Activated CD8-positive, alpha-beta memory T cell treated with anti-CD3 and anti-CD28 coated beads, Interleukin-2, amount 10 ng/mL, durations not matched to agents 7 days and 5 days (primary cell): ENCODE measurements at places on chromosomes 7 and 10.

DNA sequence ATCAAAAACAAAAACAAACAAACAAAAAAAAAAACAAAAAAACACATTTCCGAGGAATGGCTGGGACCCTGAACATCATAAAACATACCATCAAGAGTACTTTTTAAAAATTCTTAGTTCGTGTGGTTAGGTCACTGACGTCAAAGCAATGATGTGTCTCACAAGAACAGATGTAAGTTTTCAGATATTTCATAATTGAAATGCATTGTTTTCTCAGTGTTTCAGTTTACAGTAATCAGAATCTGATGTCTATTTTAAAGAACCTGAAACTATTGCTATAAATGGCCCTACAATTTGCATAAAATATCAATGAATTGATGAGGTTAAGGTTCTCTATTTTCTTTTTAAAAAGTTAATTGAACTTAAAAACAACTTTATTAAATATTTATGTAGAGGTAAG is 103.7 kb upstream of the HGF start:
- H3K27me3 ChIP-seq, result no peaks in the 10 kb centered on the region
- no peaks in the 10 kb centered on the region for H3K36me3 ChIP-seq
- H3K4me3 ChIP-seq, result no peak overlapping the region
- no peaks in the 10 kb centered on the region for H3K4me1 ChIP-seq
- no peak for DNase-seq
- H3K27ac ChIP-seq, result no peak overlapping the region

- H3K36me3 ChIP-seq, result no peaks in the 10 kb centered on the region
- DNase-seq, result no peak
- peaks cover 4% of the 10 kb centered on the region for H3K4me1 ChIP-seq
- no peak overlapping the region for H3K27ac ChIP-seq
- H3K27me3 ChIP-seq, result peaks cover 34% of the 10 kb centered on the region
Measured at GRCh38 chr10:132898391-132899053, 43.8 kb downstream of the CFAP46 start.

DNA sequence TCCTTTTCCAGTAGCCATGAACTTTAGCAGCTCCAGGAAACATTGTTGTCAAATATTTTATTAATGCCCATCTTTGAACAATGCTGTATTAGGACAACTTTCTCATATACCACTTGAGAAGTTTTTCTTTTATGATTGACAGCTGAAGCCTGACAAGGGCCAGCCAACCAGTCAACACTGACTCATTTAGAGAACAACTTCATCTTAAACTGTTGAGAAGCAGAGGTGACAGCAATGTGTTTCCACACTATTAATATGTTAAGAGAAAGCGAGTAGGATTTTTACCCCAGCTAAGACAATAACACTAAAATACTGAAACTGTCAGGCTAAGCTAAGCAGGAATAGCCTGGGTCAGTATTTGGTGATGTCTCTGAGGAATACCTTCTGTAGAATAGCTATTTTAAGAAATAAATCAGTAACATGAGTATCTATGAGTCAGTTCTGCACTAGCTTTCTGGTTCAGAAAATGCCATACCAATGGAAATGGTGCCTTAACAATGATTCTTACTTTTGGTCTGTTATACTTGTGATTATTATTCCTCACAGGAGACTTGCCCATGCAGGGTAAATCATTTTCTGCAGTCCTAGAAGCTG is 168.8 kb upstream of the POT1 start:
- H3K4me3 ChIP-seq, result no peak overlapping the region
- no peaks in the 10 kb centered on the region for H3K36me3 ChIP-seq
- no peak for DNase-seq
- no peaks in the 10 kb centered on the region for H3K27me3 ChIP-seq
- no peak overlapping the region for H3K27ac ChIP-seq

GRCh38 chr10:26739071-26739631 is 41.6 kb downstream of the PDSS1 start:
- DNase-seq, result peak; percentile 60
- H3K4me3 ChIP-seq, result peak overlapping the region; percentile 19
- peaks cover 80% of the 10 kb centered on the region for H3K36me3 ChIP-seq
- H3K4me1 ChIP-seq, result peaks cover 81% of the 10 kb centered on the region
- H3K27ac ChIP-seq, result peak overlapping the region; percentile 94

DNA sequence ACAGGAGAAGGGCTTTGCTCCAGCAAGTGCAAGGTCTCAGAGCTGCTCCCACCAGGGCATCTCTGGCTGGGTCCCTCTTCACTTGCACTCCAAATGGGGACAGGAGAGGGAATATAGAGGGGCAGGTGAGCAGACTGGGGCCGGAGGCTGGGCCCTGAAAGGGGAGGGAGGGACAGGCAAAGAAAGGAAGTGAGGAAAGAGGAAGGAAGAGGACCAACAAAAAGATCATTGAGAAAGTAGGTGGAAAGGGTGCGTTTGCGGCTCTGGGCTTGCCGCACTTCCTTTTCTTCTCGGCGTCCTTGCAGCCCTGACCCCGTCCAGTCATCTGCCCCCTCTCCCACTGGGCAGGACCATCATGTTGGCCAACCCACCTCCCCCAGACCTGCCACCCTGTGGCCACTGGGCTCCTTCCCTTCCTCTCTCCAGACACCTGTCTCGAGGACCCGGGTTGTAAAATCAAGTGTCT is 14.0 kb downstream of the ITPRIP start:
- H3K36me3 ChIP-seq, result peaks cover 7% of the 10 kb centered on the region
- no peak for DNase-seq
- H3K27ac ChIP-seq, result peak overlapping the region; percentile 84

DNA sequence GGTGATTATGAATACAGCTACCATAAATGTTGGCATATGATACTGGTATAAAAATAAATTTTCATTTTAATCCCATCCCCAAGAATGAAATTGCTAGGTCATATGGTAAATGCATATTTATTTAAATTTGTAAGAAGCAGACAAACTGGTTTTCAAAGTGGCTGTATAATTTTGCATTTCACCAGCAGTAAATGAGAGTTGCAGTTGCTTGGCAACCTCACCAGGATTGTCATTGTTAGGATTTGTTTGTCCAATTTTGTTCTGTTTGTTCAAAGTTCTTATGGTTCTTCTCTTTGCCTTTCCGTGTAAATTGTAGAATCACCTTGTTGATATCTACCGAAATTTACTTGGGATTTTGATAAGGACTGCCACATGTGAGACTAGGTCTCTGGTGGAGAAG is 237.4 kb downstream of the OTUD1 start:
- H3K27me3 ChIP-seq, result no peaks in the 10 kb centered on the region
- no peak overlapping the region for H3K27ac ChIP-seq
- no peaks in the 10 kb centered on the region for H3K36me3 ChIP-seq
- DNase-seq, result no peak
- H3K4me1 ChIP-seq, result no peaks in the 10 kb centered on the region
- H3K4me3 ChIP-seq, result no peak overlapping the region

GRCh38 chr7:27767374-27767773 is 27.4 kb downstream of the TAX1BP1 start:
- H3K4me3 ChIP-seq, result no peak overlapping the region
- peaks cover 30% of the 10 kb centered on the region for H3K36me3 ChIP-seq
- H3K4me1 ChIP-seq, result no peaks in the 10 kb centered on the region
- no peak for DNase-seq

- H3K4me3 ChIP-seq, result no peak overlapping the region
- no peaks in the 10 kb centered on the region for H3K4me1 ChIP-seq
- no peak overlapping the region for H3K27ac ChIP-seq
Measured at GRCh38 chr10:125005312-125006187, 63.6 kb downstream of the ZRANB1 start.

DNA sequence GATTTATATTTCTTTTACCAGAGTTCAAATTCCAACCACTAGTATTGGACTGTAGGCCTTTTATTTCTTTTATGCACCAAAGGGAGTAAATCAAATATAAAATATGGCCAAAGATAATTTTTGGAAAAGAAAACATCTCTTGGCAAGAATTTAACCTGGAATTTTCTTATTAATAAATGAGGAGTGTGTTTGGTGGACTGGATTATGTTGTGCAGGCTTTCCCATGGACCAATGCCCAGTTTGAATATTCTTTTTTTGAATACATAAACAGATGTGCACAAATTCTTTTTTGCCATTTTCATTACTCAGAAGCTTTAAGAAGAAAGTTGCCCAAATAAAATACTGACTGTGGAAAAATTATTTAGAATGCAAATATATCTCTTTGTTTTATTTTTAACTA is 22.1 kb upstream of the PRKG1 start:
- H3K4me1 ChIP-seq, result no peaks in the 10 kb centered on the region
- DNase-seq, result no peak
- no peak overlapping the region for H3K27ac ChIP-seq
- no peaks in the 10 kb centered on the region for H3K36me3 ChIP-seq
- peaks cover 2% of the 10 kb centered on the region for H3K27me3 ChIP-seq

DNA sequence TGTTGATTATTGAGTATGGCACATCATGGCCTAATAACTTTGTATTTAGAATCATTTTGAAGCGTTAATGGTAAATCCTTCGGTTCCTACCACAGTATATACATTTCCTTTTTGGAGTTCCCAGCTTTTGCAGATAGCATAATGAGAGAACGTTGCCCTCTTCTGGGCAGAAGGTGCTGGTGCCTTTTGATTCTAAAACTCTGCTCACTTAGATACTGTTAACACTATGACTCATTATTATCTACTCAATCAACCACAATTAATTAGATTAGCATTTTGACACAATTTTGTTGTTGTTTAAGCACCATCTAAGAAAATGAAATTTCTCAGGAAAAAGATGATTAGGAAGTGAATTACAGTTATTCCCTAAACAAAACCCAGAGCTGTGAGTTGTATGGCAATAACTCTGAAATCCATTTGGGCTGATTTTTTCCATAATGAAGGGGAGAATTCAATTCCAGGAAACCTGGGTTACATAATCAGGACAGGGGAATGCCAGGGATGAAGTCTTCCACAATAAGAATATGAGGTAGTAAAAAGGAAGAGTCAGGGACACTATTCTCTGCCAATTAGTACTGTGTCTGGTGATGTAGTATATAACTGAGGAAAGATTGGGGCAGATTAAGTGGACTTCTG is 11.5 kb upstream of the DLD start:
- peak; percentile 55 for DNase-seq
- H3K4me3 ChIP-seq, result no peak overlapping the region
- H3K4me1 ChIP-seq, result peaks cover 22% of the 10 kb centered on the region
- H3K27ac ChIP-seq, result no peak overlapping the region
- H3K27me3 ChIP-seq, result peaks cover 6% of the 10 kb centered on the region

GRCh38 chr7:94781236-94781635 is 125.3 kb upstream of the SGCE start:
- no peak for DNase-seq
- no peak overlapping the region for H3K4me3 ChIP-seq
- no peaks in the 10 kb centered on the region for H3K36me3 ChIP-seq
- no peak overlapping the region for H3K27ac ChIP-seq

DNA sequence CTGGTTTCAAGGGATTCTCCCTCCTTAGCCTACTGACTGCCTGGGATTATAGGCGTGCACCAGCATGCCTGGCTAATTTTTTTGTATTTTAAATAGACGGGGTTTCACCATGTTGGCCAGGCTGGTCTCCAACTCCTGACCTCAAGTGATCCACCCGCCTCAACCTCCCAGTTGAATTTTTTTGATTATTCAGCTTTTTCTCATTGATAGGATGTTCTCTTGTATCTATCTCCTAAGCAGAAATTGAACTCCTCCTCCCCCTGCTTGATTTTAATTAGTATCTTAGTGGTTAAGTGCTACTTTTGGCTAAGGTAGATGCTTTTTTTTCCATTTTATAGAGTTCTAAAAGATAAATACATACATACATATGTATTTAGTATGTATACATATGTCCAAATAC is 101.0 kb downstream of the ZNF277 start:
- no peak for DNase-seq
- H3K36me3 ChIP-seq, result peaks cover 25% of the 10 kb centered on the region
- H3K27me3 ChIP-seq, result no peaks in the 10 kb centered on the region
- no peak overlapping the region for H3K4me3 ChIP-seq
- H3K4me1 ChIP-seq, result peaks cover 3% of the 10 kb centered on the region

GRCh38 chr7:2093843-2094220 is 138.9 kb downstream of the MAD1L1 start:
- DNase-seq, result no peak
- H3K27me3 ChIP-seq, result no peaks in the 10 kb centered on the region
- H3K4me3 ChIP-seq, result no peak overlapping the region

GRCh38 chr10:99676895-99677294 is 17.6 kb downstream of the ENTPD7 start:
- H3K4me3 ChIP-seq, result no peak overlapping the region
- H3K4me1 ChIP-seq, result peaks cover 17% of the 10 kb centered on the region
- H3K36me3 ChIP-seq, result peaks cover 5% of the 10 kb centered on the region
- no peak overlapping the region for H3K27ac ChIP-seq
- DNase-seq, result no peak

- H3K36me3 ChIP-seq, result no peaks in the 10 kb centered on the region
- no peaks in the 10 kb centered on the region for H3K27me3 ChIP-seq
- H3K27ac ChIP-seq, result no peak overlapping the region
- no peak for DNase-seq
Measured at GRCh38 chr10:53123311-53123710, 350.7 kb upstream of the MBL2 start.

GRCh38 chr7:4167385-4167910 is 514.6 kb upstream of the FOXK1 start:
- no peak for DNase-seq
- H3K36me3 ChIP-seq, result no peaks in the 10 kb centered on the region
- H3K4me3 ChIP-seq, result no peak overlapping the region
- no peaks in the 10 kb centered on the region for H3K4me1 ChIP-seq
- H3K27me3 ChIP-seq, result no peaks in the 10 kb centered on the region

DNA sequence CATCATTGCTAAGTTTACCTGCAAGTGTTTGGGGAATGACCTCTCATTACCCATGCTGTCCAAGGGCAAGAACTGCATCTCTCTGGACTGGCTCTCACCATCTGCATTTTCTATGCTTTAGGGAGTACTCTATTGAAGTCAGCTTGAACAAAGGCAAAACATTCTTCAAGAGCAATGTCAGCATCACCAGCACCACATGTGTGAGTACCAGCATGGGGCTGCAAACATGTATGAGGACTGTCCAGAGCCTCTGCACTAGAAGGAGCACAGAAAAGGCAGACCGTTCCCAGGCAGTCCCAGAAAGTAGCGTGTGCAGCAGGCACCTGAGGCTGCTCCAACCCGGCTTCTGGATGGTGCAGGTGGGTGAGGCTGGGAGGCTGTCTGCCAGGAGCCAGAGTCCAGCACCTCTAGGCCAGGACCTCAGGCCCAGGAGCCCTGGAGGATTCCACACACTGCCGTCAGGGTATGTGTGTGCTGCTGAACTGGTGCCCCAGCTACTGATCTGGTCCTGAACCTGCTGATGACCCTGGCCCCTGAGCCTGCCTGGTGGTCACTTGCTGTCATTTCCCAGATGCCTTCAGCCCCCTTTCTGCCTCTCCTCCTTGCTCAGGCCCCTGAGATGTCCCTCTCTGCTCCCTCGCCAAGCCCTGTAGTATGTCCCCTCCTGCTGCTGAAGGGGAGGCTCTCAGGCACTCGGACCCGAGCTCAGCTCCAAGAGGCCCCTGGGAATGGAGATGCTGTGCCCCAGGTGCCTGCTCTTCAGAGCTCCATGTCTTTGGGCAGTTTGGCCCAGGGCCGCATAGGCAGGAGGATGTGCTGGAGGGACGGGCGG is 20.7 kb downstream of the ANTXRL start:
- no peak overlapping the region for H3K4me3 ChIP-seq
- H3K27ac ChIP-seq, result no peak overlapping the region
- DNase-seq, result no peak
- H3K27me3 ChIP-seq, result no peaks in the 10 kb centered on the region

GRCh38 chr7:77202481-77202976 is 2.9 kb upstream of the FGL2 start:
- peak overlapping the region; percentile 45 for H3K27ac ChIP-seq
- peak; percentile 65 for DNase-seq
- peaks cover 42% of the 10 kb centered on the region for H3K4me1 ChIP-seq

- H3K4me1 ChIP-seq, result peaks cover 53% of the 10 kb centered on the region
- no peak overlapping the region for H3K27ac ChIP-seq
- no peaks in the 10 kb centered on the region for H3K27me3 ChIP-seq
- H3K4me3 ChIP-seq, result no peak overlapping the region
- DNase-seq, result peak; percentile 44
Measured at GRCh38 chr10:114547514-114547913, 110.6 kb downstream of the ABLIM1 start.
